ENCODE measurements at places on chromosomes 12 and 14.

DNA sequence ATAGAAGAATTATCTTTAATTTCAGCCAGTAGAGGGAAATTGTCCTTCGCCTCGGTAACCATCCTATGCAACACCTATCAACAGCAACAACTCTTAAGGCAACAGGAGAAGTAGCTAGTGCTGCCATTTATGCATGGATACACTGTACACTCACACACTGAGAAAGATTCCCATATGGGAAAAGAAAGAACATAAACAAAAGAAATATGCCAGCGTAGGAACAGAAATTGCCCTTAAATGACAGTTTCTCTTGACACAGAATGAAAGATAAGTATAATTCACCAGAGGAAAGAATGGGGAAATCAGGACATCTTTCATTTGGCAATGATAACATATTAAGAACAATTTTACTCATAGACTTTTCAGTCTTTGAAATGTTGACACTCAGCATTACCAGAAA lies 466.9 kb downstream of the BCAT1 start:
- DNase-seq, result no peak

DNA sequence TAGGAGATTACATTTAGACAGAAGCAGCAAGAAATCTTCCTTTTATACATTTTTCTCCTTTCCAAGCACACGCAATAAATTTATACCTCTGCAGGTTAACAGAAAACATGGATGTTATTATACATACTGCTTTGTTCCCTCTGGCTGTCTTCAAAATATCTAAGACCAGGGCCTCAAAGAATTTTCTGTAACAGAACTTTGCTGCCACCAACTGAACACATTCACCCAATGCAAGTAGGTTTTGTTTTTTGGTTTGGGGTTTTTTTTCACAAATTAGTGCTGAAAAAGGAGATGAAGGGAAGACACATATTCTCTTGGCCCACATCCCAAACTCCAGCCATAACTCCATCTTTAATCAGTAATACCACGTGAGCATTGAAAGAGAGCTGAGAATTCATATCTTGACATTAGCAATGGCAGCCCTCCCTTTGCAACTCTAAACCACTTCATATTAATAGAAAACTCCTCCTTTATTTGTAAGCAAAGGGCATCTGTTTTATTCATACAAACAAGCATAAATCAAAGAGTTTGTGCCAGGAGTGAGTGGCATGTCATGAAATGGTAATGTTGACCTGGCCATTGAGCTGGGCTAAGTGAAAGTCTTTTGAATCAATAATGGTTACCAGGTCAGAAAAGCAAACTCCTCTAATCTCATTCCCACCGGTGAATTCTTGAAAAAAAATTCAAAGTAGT lies 150.8 kb upstream of the FSCB start:
- DNase-seq, result no peak

DNA sequence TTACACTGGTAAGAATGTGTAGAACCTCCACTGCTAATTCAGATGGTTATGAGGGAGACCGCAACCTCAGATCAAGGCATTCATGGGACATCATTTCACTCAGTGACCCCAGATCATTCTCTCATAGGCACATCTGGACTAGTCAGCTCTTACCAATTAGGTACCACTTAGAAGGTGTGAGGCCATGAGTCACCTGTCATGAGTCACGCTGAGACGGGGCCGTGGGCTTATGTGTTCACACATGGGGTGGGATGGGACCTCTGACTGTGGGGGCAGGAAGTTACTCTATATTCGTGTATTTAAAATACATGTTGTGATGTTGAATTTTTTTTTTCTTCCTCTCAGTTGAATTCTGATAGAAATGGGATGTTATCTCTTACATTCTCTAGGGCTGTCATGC lies 55.9 kb downstream of the CCDC92 start:
- no peak for DNase-seq

DNA sequence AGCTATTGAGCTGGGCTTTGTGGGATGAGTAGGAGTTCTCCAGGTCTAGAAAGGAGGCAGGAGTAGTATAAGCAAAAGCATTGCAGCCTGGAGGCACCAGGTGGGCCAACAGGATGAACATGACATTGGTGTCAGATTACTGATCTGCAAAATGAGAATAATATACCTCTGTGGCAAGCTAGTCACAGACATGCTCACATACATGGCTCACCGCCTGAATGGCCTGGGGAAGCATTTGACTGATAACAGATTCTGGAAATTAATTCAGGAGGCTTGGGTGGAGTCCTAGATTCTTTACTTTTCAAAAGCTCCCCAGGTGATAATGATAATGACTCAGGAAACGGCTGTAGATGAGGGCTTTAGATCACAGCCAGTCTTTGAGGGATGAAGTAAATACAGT lies 709 bp downstream of the TCL1B start:
- no peak for DNase-seq

DNA sequence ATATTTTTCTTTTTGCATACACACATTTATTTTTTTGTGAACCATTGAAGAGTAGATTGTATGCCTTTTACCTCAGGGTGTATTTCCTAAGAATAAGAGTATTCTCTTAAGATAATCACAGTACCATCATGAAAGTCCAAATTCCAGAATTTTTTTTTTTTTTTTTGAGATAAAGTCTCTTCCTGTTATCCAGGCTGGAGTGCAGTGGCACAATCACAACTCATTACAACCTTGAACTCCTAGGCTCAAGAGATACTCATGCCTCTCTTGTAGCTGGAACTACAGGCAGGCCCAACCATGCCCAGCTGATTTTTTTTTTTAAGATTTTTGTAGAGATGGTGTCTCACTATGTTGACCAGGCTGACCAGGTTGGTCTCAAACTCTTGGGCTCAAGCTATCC lies 10.9 kb downstream of the FRS2 start:
- no peak for DNase-seq

DNA sequence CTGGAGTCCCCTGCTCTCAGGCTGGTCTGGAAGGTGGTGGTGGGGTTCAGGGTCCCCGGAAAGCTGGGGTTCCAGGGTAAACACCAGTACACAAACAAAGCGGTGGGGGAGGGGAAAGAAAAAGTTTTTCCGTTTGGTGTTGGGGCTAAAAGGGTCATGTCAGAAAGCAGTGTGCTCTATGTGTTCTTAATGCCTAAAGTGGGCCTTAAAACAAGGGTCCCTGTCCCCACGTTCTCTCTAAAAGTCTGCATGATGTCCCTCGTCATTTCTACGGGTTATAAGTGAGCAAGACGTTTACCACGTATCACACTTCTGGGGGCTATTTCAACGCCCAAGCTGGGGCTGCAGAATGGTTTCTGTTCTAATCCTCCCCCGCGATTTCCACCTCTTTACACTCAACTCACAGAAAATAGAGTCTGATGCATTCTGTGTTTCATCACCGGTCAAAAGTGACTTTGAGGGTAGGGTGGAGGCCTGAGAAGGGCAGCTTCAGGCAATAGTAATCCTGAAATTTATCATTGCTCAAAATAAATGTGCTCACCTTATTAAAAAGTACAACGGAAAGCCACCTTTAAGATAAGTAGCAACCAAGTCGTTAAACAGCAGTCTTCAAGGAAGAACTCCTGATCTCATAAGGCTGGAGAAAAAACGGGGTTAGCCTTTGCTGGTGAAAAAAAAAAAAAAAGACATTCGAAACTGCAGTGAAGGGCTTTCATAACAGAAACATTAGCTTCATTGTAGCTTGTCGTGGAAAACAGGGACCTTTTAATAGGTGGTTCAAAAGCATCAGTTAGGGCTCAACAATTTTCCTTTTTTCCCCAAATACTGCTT lies 63.9 kb upstream of the PTGR2 start:
- no peak for DNase-seq

DNA sequence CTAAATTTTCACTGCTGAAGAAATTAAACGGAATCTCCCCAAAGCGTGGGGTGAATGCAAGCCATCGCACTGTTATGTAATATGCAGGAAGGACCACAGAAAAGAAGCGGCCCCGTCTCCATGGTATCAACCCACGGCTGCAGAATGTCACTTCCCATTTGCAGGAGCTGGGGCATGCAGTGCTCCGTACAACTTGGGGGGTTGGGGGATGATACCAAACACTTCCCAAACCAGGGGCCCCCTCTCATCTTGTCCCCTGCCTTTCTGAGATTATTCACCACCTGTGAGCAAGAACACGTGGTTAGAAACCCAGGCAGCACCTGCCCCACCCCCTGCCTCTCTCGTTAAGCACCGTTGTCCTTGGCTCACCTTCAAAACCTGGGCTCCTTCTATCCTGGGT lies 505.1 kb upstream of the TMEM132C start:
- no peak for DNase-seq

- no peak for DNase-seq
Measured at GRCh38 chr12:132162508-132163031, 18.3 kb downstream of the NOC4L start.

GRCh38 chr12:53616950-53617349 lies 9.2 kb downstream of the ATF7 start:
- DNase-seq, result no peak

DNA sequence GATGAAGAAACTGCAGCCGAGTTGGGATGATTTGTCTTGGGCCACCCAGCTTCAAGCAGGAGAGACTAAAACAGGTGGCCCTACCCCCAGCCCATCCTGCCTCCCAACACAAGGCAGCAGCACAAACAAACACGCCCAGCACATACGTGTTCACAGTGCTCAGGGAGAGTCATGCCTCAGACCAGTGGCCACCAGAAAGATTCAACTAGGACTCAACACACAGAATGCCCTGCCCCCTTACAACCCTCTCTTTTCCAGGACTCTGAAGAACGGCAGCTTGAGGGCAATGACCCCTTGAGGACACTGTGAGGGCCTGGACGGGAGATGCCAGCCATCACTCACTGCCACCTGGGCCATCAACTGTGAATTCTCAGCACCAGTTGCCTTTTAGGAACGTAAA lies 75.0 kb downstream of the NT5DC3 start:
- DNase-seq, result no peak

DNA sequence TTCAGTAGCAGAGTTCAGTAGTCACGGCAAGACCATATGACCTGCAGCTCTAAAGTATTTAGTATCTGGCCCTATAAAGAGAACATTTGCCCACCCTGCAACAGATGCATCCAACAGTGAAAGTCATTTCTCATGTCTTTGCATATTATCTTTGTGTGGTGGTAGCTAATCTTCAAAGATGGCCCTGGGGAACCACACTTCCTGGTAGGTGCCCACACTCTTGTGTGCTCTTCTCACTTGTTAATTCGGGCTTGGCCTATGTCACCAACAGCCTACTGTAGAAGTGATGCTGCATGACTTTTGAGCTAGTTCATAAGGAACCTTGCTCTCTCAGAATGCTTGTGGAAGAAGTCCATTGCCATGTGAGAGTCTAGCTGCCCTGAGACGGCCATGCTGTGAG lies 85.6 kb downstream of the MAP1LC3B2 start:
- no peak for DNase-seq

DNA sequence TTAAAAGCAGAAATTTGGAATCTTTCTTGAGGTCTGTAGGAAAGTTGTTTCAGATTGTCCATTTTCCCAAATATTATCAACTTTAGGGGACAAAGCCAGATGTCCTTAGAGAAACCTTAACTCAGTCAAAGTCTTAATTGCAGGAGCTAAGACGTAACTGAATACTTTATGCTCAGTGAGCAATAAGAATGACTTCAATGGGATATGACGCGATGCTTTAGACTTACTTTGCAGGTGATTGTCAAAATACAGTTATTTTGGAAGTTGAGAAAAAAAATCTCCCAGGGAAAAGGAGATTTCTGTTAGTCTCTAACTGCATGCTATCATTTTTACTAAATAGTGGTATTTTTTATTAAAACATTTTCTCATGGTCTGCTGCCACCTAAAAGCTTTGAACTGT lies 750.9 kb upstream of the STXBP6 start:
- no peak for DNase-seq

DNA sequence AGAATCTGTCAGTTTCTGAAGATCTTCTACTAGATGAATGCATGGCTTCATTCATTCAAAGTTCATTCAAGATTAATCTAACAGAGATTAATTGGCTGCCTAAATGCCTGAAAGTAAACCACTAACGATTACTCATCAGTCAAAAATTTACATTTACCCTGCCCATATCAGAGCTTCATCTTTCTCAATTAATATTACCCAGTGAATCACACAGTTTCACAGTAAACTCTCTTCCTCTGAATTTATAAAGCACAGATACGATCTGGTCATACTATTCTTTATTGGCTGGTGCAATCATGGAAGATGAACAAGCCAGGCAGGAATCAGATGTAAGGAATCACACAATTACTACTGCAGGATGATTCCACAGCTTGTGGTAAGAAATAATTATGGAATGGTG lies 377.7 kb downstream of the SLC16A7 start:
- no peak for DNase-seq

GRCh38 chr12:68331869-68332727 lies at the start of gene MDM1:
TSS of gene MDM1 (minus strand) at chr12:68332362. CDS start at chr12:68332245, 117 bp downstream.
- peak; percentile 88 for DNase-seq

- DNase-seq, result peak; percentile 48
Measured at GRCh38 chr12:40105515-40106201, at the start of gene SLC2A13. TSS of gene SLC2A13 (minus strand) at chr12:40106081. CDS start at chr12:40105808, 273 bp downstream.

DNA sequence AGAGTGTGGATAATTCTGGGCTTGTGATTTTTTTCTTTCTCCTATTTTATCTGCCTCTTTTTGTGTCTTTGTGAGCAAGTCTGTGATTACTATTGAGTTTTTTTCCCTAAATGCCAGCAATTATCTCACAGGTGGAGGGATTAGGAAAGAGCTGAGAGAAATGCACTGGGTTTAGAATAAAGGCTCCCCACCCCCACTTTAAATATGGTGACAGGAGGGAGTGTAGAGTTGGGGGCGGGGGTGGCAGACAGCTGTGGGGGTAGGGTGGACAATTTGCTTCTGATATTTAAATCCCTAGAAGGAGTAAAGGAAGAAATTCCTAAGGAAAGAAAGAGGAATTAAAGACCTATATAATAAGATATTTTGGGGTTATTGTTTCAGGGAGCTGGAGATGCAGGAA lies 145.9 kb downstream of the NRXN3 start:
- DNase-seq, result no peak

DNA sequence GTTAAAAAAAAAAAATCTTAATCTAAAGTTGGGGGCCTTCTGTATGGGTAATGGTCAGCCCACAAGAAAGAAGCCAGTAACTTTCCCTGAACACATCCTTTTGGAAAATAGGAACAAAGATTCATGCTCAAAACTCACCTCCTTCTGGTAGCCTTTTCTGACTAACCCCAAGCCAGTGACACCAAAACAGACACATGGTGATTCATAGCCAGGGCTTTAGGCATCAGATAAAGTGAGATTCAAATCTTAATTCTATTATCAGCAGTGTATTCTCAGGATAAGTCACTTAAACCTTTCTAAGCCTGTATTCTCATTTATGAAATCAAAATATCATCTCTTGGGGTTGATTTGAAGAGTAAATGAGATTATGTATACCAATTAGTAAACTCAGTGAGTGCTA lies 4.9 kb downstream of the ATP5MC2 start:
- no peak for DNase-seq
